ENCODE measurements at places on chromosomes 2 and 18. TPM values are rescaled to one million over a fixed set of nuclear protein-coding genes. Genes with fewer than 3 reads are reported as not detected.

- DNase-seq, result no peak
These were observed 720.3 kb downstream of the DPP10 start for GRCh38 chr2:115162494-115163293.

GRCh38 chr2:74441690-74442482 lies at the start of gene RTKN:
Gene RTKN, minus strand, starts transcription at chr2:74441937. Its CDS starts 121 bp downstream, at chr2:74441816.
- DNase-seq, result no peak

Gene AQP12B
- total RNA-seq, result not detected

- DNase-seq, result no peak
These were observed 143.7 kb downstream of the ATL2 start for GRCh38 chr2:38233231-38233983.

GRCh38 chr18:75784390-75784789 lies 356.9 kb upstream of the SMIM21 start:
- DNase-seq, result no peak

Gene IL36RN
- not detected for total RNA-seq

Gene POTEE
- total RNA-seq, result 0.14 TPM

Gene PMS1
- total RNA-seq, result 22.3 TPM

- DNase-seq, result no peak
These were observed 17.0 kb downstream of the TNFAIP6 start for GRCh38 chr2:151374436-151374835.

DNA sequence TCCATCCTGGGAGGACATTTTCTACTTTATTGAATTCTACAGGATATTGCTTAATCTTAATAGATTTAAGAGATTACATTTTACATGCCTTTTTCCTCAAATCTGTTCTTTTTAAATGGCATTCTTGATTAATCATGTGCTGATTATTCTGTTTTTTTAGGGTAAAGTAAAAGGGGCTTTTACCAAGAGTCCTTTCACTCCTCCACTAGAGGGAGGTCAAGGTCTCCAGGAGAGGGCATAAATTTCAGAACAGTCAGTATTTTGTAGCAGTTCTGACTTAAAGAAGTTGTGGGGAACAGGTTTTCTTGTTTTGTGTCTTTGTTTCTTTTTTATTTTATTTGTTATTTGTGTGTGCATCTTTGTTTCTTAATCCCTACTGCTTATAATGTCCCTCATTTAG lies 25.4 kb downstream of the WDR75 start:
- no peak for DNase-seq

Gene COQ10B
- total RNA-seq, result 63.5 TPM

GRCh38 chr2:45505138-45505537 lies 105.9 kb downstream of the SRBD1 start:
- DNase-seq, result no peak

DNA sequence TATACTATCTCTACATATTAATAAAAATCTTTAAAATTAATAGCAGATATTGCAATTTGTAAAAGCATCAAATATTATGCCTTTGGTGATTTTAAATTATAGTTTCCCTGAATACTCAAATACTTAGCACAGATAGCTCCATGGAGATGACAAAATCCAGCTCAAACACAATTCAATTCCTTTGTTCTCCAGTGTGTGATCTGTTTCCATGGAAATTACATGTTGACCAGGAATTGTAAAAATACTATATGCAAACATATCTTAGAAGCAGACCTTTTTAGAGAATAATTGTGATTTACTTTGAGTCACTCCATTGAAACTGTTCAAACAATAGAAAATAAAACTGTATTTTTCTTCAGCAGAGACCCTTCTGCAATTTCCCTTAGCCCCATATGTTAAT lies 68.3 kb downstream of the FAM161A start:
- no peak for DNase-seq

GRCh38 chr18:2180586-2180985 lies 390.7 kb downstream of the METTL4 start:
- DNase-seq, result no peak

DNA sequence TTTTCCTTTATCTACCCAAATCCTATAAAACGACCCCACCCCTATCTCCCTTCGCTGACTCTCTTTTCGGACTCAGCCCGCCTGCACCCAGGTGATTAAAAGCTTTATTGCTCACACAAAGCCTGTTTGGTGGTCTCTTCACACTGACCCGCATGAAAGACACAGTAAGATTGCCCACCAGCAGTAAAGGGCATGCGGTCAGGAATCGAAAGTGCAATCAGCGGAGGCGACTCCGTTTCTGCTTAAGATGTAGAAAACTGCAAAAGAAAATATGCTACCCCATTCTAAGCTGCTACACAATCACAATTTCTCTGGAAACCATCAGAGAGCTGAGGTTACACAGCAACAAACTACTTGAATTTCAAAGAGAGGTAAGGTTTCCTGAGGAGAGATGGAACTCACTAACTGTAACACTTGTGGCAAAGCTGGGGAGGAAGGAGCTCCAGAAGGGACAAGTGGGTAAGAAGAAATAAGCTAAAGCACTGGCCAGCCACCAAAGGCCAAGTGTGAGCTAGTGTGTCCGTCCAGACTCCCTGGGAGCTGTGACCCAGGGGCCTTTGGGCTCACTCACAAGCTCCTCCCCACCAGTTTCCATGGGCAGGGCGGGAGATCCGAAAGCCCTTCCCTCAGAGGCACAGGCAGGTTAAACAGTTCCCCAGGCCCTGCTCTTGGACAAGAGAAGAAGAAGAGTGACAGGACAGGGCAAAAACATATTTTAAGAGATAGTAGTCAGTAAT lies 72.8 kb upstream of the TGFA start:
- DNase-seq, result no peak

- DNase-seq, result no peak
These were observed 6.7 kb upstream of the ACAA2 start for GRCh38 chr18:49819823-49820671.

DNA sequence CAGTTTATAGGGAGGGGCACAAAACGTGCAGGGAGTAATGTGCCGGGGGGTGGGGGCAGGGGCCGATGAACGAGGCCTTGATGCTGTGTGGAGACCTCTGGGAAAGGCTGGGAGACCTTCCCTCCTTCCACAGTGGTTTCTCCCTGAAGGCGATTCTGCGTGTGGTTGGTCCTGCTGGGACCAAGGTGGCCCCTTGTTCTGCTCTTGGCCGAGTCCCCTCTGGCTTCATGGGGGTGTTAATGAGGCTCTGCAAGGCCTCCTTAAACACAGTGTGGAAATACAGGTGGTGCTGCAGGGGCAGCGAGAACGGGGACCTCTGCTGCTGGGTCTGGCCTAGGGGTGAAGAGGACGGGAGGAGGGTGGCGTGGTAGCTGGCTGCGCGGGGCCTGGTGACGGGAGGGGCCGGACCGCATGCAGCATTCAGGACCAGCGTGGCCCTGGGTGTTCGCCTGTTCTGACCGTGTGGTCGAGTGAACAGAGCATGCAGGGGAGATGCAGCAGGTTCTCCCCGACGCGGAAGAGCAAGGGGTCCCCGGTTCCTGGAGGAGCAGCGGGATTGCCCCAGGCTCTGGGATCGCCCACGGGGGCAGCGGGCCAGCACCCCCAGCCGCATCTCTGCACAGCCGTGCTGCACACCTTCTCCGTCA lies 42.1 kb upstream of the KCNG2 start:
- no peak for DNase-seq

Gene TRIP12
- 225 TPM for total RNA-seq

Gene PKP4
- total RNA-seq, result 22.7 TPM

- no peak for DNase-seq
These were observed 76.2 kb downstream of the FMNL2 start for GRCh38 chr2:152411154-152411553.

- DNase-seq, result no peak
These were observed 151.6 kb downstream of the CSRNP3 start for GRCh38 chr2:165621086-165621560.

DNA sequence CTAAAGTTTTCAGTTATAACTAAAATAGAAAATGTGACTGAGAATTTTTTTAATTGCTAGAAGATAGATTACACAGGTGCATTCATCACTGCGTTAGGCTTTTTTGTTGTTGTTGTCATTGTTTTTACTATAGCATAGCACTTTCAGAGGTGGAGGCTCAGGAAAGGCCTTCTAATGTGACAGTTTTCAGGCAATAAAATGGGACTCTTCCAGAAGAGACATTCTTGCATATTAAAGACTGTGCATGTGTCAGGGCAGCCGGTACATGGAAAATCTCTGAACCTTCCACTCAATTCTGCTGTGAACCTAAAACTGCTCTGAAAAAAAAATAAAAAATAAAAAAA lies 175.2 kb downstream of the METTL4 start:
- no peak for DNase-seq

GRCh38 chr18:57441071-57441794 lies 6.1 kb downstream of the ONECUT2 start:
- DNase-seq, result no peak

DNA sequence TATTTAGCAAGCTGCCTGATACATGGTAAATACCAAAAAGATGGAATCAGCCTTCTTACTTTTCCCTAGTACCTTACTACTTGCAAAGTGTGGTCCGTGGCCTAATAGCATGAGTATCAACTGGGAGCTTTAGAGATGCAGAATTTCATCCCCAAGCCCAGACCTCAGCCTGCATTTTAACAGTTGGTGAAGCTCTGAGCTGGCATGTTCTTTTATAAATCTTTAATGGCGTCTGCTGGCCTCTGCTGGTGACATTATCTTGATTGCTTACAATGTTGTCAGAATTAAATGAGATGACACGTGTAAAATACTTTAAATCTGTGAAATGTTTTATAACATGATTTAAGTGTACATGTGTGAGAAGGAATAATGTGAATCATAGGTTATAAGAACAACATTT lies 115.1 kb upstream of the NOSTRIN start:
- DNase-seq, result peak; percentile 58

GRCh38 chr2:25673300-25674076 lies at the start of gene DTNB:
Gene DTNB, minus strand, starts transcription at chr2:25673577. Its CDS starts 20,917 bp downstream, at chr2:25652660.
- peak; percentile 89 for DNase-seq

GRCh38 chr2:129754831-129755230 lies 224.6 kb upstream of the RAB6C start:
- no peak for DNase-seq

DNA sequence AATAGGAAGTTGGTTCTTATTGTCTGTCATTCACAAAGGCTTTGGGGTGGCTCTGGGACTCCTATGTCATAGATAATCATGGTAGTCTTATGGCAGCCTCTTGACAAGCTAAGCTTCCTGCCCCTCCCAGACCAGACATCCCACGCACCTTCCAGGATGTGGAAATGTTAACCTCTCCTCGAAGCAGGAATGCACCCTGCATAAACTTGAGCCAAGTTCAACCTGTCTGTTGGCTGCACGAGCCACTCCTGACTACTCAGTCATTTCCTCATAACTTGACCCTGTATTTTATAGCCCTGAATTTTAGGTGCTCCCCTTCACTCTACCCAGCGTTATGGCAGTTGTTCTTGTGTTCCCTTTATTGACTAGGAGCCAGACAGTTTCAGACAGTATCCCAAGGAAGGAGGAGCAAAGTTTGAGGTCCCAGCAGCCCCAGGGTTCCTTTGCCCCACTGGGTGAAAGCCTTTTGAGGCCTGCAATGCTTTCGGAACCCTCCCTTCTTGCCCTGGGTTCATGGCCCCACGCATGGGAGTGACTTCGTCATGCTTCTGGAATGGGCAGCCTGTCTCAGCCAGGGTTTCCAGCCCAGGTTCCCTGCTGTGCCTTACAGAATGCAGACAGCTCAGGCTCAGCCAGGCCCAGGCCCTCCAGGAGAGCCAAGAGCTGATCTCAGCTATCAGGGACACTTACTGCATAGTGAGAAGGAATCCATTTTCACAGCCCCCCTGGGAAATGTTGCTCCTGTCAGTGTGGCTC lies 15.6 kb upstream of the INO80C start:
- DNase-seq, result no peak

DNA sequence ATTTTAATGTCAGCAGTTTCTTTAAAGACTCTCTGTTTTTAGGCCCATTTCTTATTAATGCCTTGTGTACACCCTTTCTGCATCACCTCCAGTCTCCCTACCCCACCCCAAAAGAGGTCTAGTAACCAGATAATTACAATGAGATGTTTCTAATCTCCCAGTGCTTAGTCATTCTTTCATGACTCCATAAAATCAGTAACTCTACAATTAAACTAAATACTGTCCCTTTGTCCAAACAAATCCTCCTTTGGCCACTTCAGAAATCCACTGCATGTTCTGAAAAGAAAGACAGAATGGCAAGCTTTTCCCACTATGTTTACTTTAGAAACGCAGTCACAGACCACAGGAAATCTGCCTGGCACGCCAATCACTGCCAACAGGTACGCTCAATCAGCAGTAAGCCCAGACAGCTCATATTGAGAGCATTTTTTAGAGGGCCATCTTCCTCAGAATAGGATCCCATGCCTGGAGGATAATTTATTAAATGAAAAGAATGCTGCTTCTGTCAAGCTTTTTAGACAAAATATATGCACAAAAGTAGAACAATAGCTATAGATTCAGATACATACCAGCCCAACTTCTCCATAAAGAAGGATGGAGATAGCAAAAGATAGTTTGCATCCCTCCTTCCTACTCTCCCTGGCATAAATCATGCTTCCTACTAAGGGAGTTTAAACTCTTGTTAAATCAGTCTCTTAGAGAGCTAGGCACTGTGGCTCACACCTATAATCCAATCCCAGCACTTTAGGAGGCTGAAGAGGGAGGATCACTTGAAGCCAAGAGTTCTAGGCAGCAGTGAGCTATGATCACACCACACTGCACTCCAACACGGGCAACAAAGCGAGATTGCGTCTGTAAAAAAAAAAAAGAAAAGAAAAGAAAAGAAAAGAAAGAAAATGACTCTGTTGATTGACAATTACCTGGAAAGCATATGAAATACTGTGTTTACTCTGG lies 14.6 kb downstream of the CLASP1 start:
- no peak for DNase-seq

DNA sequence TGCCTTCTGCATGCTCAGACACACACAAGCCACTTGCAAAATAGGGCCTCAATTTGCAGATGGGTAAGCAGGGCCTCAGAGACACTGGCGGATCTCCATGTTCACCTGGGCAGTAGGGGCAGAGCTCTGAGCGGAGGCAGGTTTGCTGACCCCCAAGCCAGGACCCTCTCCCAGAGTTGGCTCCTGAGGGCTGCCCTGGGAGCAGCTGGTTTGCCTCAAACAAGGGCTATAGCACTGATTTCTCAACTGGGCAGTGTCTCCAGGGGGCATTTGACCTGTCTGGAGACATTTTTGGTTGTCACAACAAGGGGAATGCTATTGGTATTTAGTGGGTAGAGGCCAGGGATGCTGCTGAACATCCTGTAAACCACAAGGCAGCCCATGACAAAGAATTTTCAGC lies 11.6 kb downstream of the GLI2 start:
- peak; percentile 17 for DNase-seq

DNA sequence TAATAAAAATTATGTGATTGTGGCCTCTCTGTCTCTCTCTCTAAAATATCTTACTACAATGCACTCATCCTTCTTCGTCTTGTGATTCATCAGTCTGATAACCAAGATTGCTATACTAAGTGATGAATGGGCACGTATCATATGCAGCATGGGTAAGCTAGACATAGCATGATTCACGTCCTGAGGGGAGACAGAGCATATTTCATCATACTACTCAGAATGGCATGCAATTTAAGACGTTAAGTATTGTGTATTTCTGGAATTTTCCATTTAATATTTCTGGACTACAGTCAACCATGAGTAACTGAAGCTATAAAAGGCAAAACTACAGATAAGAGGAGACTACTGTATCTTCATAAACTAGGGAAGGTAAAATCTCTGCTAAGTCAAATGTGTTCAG lies 97.0 kb upstream of the CD226 start:
- DNase-seq, result no peak

All from adrenal gland (tissue), 19 donors.